Mammary microvascular endothelial cell (primary cell): ENCODE measurements at places on chromosomes 12 and 14. TPM values are rescaled to one million over a fixed set of nuclear protein-coding genes. Genes with fewer than 3 reads are reported as not detected.

The MRPL51 gene
- 121 and 125 TPM in 2 replicates for total RNA-seq

The MMP19 gene
- total RNA-seq = 2.3 and 3.5 TPM in 2 replicates

The GPR84 gene
- not detected in 2 replicates for total RNA-seq

The CD163 gene
- total RNA-seq = not detected in 2 replicates
